ENCODE measurements at places on chromosomes 1 and 21. TPM values are rescaled to one million over a fixed set of nuclear protein-coding genes. Genes with fewer than 3 reads are reported as not detected.

DNA sequence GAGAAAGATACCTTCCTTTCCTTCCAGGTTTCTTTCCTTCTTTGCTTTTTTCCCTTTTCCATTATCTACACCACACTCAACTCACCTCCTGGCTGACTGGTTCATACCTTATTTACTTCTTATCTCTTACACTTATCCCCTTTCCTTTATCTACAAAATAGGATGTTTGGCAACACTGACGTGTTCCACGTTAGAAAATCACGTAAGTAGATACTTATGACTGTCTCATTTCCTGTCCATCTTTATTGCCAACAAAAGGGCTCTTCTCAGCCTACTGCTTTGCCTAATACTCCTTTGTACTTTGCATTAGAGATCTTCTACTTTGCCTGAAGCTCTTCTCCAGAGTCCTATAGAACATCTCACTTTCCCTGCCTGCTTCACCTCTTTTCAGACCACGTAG is 25.1 kb downstream of the SYNJ1 start:
- DNase-seq, result no peak

GRCh38 chr1:25148673-25149300 is 83.5 kb downstream of the SYF2 start:
- DNase-seq, result no peak

GRCh38 chr1:63413394-63413793 is 46.0 kb downstream of the ALG6 start:
- DNase-seq, result no peak

DNA sequence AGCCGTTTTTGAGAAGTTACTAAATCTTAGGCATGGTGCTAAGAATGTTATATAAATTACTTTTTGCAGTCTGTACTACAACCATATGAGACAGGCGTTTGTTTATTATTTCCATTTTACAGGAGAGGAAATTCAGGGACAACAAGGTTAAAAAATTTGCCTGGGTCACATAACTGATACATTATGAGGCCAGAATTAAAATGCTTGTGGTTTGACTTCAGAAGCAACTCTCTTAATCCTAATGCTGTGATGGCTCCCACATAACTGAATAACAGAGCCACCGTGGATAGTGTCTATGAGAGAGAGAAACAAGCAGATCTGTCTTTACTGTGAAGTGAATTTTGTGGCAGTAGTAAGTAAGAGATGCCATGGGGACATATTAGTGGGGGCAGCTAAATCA is 184.9 kb downstream of the NCAM2 start:
- no peak for DNase-seq

The WNT9A gene
- 1.2 TPM for polyA plus RNA-seq

GRCh38 chr1:35899941-35900340 is 16.9 kb downstream of the AGO1 start:
- DNase-seq, result no peak

- DNase-seq, result no peak
Observed at GRCh38 chr1:161159913-161160243, 578 bp downstream of the USP21 start.

GRCh38 chr1:175015243-175015642 is 8.0 kb downstream of the MRPS14 start:
- no peak for DNase-seq

GRCh38 chr1:57422271-57423134 is 1.4 kb downstream of the DAB1 start:
- no peak for DNase-seq

The FNDC5 gene
- polyA plus RNA-seq, result 45.6 TPM

- DNase-seq, result no peak
Observed at GRCh38 chr1:160954158-160955104, at the start of gene ITLN2. Gene ITLN2, minus strand, starts transcription at chr1:160954809. Its CDS starts 68 bp downstream, at chr1:160954741.

The GJC2 gene
- polyA plus RNA-seq, result 0.71 TPM

GRCh38 chr1:222889440-222889839 is 74.6 kb downstream of the DISP1 start:
- DNase-seq, result no peak

DNA sequence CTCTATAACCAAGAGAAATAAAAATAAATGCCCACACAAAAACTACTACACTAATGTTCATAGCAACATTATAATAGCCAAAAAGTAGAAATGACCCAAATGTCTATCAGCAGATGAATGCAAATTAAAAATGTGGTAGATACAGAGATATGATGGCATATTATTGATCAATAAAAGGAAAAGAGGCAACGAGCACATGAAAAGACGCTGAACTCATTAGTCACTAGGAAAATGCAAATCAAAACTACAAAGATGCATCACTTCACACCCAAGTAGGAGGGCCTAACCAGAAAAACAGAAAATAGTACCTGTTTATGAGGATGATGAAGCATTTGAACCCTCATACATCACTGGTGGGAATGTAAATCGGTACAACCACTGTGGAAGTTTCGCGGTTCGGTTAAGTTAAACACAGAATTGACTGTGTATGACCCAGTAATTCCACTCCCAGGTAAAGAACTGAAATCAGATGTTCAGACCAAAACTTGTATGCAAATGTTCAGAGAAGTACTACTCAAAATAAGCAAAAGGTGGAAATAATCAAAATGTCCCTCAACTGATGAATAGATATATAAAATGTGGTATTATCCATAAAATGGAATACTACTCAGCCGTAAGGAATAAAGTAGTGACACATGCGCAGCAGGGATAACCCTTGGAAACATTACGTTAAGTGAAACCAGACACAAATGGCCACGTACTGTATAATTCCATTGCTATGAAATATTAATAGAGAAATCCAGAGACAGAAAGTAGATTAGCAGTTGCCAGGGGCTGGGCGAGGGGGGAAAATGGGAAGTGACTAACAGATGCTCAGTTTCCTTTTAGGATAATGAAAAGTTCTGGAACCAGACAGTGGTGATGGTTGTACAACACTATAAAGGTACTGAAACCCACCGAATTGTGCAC is 3.1 kb downstream of the USP48 start:
- DNase-seq, result no peak

DNA sequence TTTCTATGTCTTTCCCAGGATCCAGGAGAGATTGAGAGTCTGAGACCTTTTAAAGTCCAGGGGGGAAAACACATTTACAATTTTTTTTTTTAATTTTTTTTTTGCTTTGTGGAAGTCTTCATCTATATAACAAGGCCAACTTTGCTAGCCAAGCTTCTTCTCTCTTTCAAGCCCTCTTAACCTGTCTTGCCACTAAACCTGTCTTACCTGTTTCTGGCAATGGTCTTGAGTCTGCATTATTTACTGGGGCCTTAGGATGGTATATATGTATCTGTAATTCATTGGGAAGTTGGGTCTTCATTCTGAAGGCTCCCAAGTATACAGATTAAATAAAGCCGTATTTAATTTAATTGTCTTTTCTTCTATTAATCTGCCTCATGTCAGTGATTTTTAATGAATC is 750.9 kb upstream of the B3GALT2 start:
- DNase-seq, result no peak

DNA sequence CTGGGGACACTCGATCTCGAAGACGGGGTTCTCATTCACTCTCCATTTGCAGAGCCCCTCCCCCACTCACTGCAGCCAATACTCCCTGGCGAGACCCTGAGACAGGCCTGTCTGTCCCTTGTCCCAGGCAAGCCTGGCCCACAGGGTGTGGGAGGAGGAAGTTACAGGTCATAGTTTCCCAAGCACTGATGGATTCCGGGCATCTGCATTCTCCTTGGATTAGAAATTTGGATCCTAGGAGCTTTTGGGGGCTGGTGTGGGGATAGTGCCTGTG is 11.3 kb downstream of the WNT3A start:
- DNase-seq, result no peak

DNA sequence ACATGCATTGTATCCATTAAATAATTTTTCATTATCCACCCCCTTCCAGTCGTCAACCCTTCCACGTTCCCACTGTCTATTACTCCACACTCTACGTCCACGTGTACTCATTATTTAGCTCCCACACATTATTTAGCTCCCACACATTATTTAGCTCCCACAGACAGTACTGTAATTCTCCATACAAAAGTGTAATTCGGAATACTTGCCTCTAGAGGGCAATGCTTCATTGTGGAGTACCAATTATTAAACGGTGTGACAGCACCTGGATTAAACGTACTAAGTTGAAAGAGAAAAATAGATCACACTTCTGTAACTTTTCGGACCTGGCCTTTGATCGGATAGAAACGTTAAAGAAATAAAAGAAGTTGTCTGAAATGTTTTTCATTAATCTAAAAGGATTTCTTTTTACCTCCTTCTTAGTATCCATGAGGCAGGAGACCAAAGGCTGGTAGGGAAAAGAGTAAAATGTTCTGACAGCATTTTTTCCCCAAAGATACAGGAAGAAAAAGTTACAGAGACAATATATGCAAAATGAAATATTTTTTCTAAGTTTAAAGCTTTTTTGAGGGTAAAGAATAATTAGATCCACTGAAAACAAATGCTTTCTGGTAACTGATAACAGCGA is 99.2 kb downstream of the LHX8 start:
- peak; percentile 3 for DNase-seq

- no peak for DNase-seq
Observed at GRCh38 chr1:6909857-6910256, 124.6 kb downstream of the CAMTA1 start.
